Naive B cell (primary cell): ENCODE measurements at places on chromosomes 5 and 9. TPM values are rescaled to one million over a fixed set of nuclear protein-coding genes. Genes with fewer than 3 reads are reported as not detected.

GRCh38 chr9:95005278-95006143, 279.0 kb downstream of the AOPEP start:
- DNase-seq, result no peak

GRCh38 chr5:100792781-100793180, 110.3 kb downstream of the ST8SIA4 start:
- no peak for DNase-seq

ODF2 gene
- 29.9 TPM for polyA plus RNA-seq

PLPP6 gene
- 2.7 TPM for polyA plus RNA-seq

- DNase-seq, result no peak
Measured at GRCh38 chr9:128011071-128011817, 30.5 kb upstream of the EEIG1 start.

GRCh38 chr9:136645903-136646754, 16.6 kb upstream of the EGFL7 start:
- DNase-seq, result no peak

SARDH gene
- polyA plus RNA-seq, result not detected

TAS2R1 gene
- polyA plus RNA-seq, result not detected

GRCh38 chr5:68356216-68356615, 140.7 kb downstream of the PIK3R1 start:
- DNase-seq, result no peak

- no peak for DNase-seq
Measured at GRCh38 chr5:132644177-132644576, 13.8 kb upstream of the IL13 start.

DNA sequence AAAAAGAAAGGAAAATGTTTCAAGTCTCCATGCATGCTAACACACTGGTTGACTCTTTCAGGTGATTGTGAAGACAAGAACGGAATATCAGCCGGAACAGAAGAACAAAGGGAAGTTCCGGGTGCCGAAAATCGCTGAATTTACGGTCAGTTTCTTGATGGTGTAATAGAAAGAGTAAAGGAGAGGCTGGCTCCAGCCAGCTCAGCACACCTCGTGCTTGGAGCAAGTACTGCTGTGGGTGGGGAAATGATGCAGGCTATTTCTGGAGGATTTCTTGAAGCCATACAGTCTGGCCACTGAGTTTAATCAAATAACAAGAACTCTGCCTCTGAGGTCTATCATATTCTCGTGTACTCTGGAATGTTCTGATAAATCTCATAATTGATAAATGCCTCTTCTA, 18.7 kb downstream of the NSG2 start:
- DNase-seq, result no peak

ZFP2 gene
- 1.8 TPM for polyA plus RNA-seq

GRCh38 chr5:77022511-77023417, 7.4 kb upstream of the AGGF1 start:
- no peak for DNase-seq

GRCh38 chr9:33044677-33045282, 19.7 kb downstream of the DNAJA1 start:
- no peak for DNase-seq

- peak; percentile 21 for DNase-seq
Measured at GRCh38 chr5:176959051-176959450, 47.5 kb downstream of the UIMC1 start.

- no peak for DNase-seq
Measured at GRCh38 chr9:112286926-112287325, 46.5 kb downstream of the PTBP3 start.
